Naive thymus-derived CD8-positive, alpha-beta T cell (primary cell): ENCODE measurements at places on chromosomes 13 and 19.

DNA sequence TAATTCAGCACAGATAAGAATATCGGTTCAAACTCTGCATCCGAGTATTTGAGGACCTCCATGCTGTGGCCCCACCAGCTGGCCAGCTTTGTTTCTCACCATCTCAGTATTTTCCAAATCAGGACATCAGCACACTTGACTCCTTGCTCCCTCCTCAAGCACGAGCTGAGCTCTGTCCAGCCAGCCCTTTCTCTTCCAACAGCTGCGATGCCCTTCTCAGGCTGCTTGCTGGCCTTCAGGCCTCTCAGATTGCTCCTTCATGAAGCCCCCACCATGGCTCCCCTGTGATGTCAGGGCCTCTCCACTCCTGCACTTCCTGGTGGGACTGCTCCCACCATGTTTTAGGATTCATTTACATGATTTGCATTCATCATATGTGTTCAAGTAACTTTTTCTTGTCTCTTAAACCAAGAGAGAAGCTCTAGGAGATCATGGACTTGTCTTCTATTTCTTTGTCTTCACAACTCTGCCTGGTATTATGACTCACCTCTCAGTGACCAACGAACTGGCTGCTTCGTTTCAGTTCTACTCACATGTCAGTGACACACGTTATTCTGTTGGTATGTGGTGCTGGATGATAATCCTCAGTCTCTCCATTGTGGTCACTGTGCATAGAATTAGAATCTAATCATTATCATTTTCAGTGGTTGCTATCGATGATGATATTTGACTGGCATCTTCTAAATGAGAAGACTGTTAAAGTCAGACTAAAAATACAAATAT lies 471.7 kb downstream of the EFNB2 start:
- DNase-seq, result no peak

- no peak for DNase-seq
Measured at GRCh38 chr13:25588336-25589060, 216.7 kb downstream of the ATP8A2 start.

DNA sequence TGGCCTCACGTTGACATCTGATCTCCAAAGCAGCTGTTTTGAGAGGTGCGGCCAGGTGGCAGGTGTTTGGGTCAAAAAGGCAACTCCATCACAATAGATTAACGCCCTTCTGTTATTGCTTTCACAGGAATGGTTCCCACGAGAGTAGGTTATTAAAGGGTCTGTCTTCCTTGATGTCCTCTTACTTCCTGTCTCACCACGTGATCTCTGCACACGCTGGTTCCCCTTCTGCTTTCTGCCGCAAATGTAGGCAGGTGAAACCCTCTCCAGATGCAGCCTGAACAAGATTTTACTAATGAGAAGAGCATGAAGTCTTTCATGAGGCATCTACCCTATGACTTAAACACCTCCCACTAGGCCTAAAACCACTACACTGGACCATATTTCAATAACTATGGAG lies 22.8 kb upstream of the ZNF564 start:
- DNase-seq, result peak; percentile 37

- no peak for DNase-seq
Measured at GRCh38 chr13:61410669-61411297, 4.9 kb downstream of the PCDH20 start.

DNA sequence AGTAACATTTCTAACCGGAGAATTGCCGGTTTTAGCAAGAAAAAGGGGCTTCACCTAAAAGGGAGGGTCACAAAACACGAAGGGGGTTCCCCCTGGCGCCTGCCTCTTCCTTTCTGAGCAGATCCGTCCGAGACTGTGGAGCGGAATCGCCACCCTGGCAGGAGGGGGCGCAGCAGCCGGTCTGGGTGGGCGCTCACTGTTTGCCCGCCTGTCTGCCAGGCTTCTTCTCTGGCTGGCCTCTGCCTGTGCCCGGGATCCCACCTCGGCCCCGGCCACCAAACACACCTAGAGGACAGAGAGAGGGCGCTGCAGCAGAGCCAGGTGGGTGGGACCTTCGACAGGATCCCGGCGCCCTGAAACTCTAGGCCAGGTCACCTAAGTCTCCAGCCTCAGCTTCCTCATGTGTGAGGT lies 15.6 kb downstream of the LSM4 start:
- DNase-seq, result peak; percentile 51

GRCh38 chr19:34578751-34579150 lies 97.2 kb downstream of the WTIP start:
- no peak for DNase-seq

DNA sequence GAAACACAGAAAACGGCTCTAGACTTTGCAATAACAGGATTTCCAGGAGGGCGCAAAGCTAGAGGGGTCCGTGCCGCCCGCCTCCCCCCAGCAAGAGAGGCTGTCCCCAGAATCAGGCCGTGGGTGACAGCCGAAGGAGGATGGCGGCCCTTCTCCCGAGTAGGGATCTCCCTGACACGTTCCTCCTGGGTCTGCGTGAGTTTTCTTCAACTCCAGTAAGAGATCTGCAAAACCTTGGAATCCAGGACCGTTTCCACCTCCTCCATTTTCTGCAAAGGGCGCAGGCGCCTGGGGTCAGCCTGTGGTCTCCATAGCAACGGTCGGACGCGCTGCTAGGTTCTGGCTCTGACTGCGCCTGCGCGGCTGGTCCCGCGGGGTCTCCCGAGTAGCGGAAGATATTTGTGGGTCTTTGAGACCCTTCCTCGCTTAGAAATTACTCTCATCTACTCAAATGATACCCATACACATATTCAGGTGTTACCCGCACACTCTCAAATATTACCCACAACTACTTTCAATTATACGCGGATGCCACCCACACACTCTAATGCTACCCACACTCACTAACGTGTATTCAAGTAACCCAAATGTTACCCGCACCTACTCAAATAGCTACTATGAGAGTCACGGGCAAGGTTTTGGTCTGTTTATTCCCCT lies 2.1 kb downstream of the PNMA8C start:
- DNase-seq, result no peak

DNA sequence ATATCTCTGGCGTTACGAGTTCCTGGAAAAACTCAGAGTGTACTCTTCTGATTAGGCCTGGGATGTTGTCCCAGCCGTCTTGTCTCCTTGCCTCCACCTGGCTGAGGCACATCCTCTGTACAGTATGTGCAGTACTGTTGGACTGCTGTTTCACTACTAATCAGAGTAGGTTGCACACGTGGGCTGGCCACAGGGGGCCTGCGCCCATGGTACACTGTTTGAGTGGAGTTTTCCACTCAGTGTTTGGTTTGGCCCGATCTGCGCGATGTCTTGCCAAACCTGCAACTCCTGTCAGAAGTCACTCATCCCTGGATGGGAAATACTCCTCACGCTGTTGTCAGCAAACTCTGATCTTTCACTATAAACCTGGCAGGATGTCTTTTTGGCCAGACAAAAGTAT lies 189.6 kb upstream of the CSNK1A1L start:
- DNase-seq, result no peak
